ENCODE measurements at places on chromosomes 12 and 14.

DNA sequence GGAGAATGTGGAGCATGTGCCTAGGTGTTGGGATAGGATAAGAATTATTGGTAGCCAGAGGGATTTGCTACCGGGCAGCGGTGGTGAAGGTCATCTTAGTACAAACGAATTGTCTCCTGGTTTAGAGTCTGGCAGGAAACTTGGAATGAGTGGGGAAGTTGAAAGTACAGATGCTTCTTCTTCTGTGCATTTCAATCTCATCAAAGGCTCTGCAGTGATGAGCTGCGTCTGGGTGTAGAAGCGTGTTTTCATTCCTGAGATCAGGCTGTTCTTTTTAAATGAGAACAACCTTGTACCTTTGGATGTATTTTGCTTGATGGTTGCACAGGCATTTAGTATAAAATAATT, 2.1 kb downstream of the WNK1 start:
- peak overlapping the region; percentile 99 for H3K4me3 ChIP-seq
- peaks cover 2% of the 10 kb centered on the region for H3K4me1 ChIP-seq
- no peaks in the 10 kb centered on the region for H3K27me3 ChIP-seq
- no peak overlapping the region for H3K27ac ChIP-seq
- DNase-seq, result no peak

- H3K27me3 ChIP-seq, result no peaks in the 10 kb centered on the region
- H3K36me3 ChIP-seq, result peaks cover 8% of the 10 kb centered on the region
- DNase-seq, result peak; percentile 86
- H3K4me1 ChIP-seq, result peaks cover 17% of the 10 kb centered on the region
- H3K4me3 ChIP-seq, result no peak overlapping the region
Observed at GRCh38 chr14:102602421-102603292, 10.2 kb downstream of the RCOR1 start.

DNA sequence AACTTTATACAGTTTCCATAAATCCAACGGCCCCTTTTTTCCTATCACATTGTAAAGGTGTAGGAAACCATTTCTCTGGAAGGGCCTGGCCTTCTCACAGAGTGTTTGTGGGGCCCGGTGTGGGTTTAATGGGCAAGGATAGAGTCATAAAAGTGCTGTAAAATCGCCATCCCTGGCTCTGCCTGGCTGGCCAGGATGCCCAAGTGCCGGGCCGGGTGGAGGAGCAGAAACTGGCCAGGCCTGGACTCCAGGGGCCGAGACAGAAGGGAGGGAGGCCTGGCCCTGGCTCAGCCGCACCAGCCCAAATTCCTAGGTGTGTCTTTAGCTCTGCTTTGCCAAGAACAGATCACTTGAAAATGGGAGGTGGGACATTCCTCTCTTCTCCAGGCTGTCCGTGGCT, 77.1 kb upstream of the DICER1 start:
- no peak for DNase-seq
- H3K4me1 ChIP-seq, result peaks cover 5% of the 10 kb centered on the region
- no peak overlapping the region for H3K27ac ChIP-seq
- H3K27me3 ChIP-seq, result no peaks in the 10 kb centered on the region
- no peak overlapping the region for H3K4me3 ChIP-seq

DNA sequence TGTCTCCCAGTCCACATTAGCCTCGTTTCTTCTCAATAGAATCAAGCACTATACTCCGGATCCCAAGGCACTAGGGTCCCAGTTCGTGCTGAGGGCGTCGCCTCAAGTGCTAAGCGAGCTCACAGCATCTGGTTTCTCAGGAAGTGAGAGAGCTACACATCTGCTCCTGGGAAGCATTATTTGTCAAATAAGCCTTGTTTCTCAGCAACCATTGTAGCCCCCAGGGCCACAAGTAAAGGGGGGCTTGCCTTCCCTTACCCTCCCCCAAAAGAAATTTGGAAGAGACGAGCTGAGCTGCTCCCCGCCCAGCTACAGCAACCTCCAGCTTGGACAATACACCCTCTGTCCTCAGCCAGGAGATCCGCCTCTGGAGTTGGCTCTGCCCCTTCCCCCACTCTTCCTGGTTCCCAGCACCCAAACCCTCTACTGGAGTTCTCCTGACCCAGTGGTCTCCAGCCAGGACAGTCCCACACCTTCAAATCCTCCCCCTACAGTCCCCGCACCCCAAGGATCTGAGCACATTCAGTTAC, 5.7 kb upstream of the TNS2 start:
- H3K36me3 ChIP-seq, result peaks cover 3% of the 10 kb centered on the region
- H3K4me3 ChIP-seq, result no peak overlapping the region
- H3K4me1 ChIP-seq, result peaks cover 36% of the 10 kb centered on the region
- H3K27ac ChIP-seq, result no peak overlapping the region
- no peak for DNase-seq
- H3K27me3 ChIP-seq, result no peaks in the 10 kb centered on the region

DNA sequence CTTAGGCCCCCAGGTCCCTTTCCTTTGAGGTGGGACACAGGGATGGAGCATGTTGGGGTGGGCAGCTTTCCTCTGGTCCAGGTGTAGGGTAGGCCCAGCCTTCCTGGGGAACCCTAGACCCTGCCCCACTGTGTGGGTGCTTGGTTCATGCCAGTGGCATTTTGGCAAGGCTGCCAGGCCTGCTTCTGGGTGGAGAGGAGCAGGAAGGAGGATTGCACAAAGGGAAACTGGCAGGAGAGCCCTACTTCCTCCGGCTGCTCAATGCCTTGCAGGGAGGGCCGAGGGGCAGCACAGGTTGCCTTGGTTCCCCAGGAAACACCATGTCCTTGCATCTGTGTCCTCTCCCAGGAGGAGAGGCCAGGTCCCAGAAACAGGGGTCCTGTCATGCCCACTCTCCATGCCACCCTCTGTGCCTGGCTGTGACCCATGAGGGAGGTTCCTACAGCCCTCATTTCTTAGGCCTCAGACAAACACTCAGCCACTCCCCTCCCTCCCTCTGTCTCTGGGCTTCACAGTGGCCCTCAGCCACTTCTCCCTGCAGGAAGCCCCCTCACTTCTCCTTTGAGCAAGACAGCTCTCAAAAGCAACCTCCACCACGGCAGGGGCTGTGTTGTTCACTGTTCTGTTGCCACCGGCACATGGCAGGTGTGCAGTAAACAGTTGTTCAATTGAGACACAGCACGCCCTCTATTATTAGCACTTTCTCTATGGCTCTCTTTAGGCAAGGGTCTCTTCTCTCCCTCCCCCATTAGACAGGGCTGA, 6.8 kb upstream of the KRT80 start:
- peaks cover 63% of the 10 kb centered on the region for H3K4me1 ChIP-seq
- H3K4me3 ChIP-seq, result no peak overlapping the region
- no peaks in the 10 kb centered on the region for H3K36me3 ChIP-seq
- no peak for DNase-seq
- H3K27me3 ChIP-seq, result no peaks in the 10 kb centered on the region
- peak overlapping the region; percentile 31 for H3K27ac ChIP-seq

GRCh38 chr12:23891115-23891514, 58.4 kb downstream of the SOX5 start:
- no peak for DNase-seq
- H3K27ac ChIP-seq, result no peak overlapping the region
- no peaks in the 10 kb centered on the region for H3K27me3 ChIP-seq
- H3K36me3 ChIP-seq, result no peaks in the 10 kb centered on the region
- peaks cover 3% of the 10 kb centered on the region for H3K4me1 ChIP-seq
- no peak overlapping the region for H3K4me3 ChIP-seq

- peaks cover 2% of the 10 kb centered on the region for H3K4me1 ChIP-seq
- no peaks in the 10 kb centered on the region for H3K27me3 ChIP-seq
- no peak overlapping the region for H3K4me3 ChIP-seq
Observed at GRCh38 chr14:51621654-51622053, 30.1 kb upstream of the FRMD6 start.

DNA sequence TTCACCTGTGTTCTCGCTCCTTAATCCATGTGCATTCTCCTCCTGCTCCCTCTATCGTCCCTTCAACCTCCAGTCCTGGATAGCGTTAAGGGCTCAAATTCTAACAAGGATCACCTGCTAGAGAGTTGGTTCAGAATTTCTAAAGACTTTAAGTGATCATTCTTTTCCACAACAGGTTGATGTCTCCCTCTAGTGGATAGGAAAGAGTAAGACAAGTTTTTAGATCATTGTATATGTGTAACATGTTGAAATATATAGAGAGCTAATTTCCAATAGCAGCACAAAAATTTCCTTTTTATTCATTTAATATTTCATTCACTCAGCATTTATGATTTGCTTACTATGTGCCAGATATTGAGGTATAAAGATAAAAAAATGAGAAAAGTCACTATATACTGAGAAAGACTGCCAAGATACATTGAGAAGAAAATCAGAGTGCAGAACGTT, 9.3 kb upstream of the ESR2 start:
- peak; percentile 82 for DNase-seq
- no peak overlapping the region for H3K4me3 ChIP-seq
- no peaks in the 10 kb centered on the region for H3K4me1 ChIP-seq
- H3K27ac ChIP-seq, result no peak overlapping the region

- H3K4me1 ChIP-seq, result no peaks in the 10 kb centered on the region
- no peaks in the 10 kb centered on the region for H3K27me3 ChIP-seq
- DNase-seq, result no peak
- no peak overlapping the region for H3K4me3 ChIP-seq
- no peak overlapping the region for H3K27ac ChIP-seq
Observed at GRCh38 chr12:98179151-98179550, 336.2 kb upstream of the TMPO start.

DNA sequence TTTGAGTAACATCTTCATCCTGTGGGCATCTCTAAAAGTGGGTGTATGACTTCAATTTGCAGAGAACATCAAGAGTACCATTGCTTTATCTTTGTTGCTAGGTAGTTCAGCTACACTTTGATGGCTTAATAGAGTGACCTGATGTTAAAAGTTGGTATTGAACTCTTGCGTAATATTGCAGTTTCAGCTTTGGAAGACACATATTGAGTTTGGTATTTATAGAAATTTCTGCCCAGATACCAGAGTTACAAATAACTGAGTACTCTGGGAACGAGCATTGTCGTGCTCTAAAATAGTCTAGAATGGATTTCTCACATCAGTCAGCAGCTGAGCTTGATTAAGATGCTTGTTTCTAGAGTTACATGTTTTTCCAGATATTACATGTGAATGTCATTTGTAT, 24.8 kb upstream of the AKAP5 start:
- H3K4me1 ChIP-seq, result peaks cover 6% of the 10 kb centered on the region
- DNase-seq, result peak; percentile 70
- no peaks in the 10 kb centered on the region for H3K27me3 ChIP-seq
- H3K36me3 ChIP-seq, result peaks cover 21% of the 10 kb centered on the region

- H3K4me1 ChIP-seq, result no peaks in the 10 kb centered on the region
- no peaks in the 10 kb centered on the region for H3K36me3 ChIP-seq
- H3K27me3 ChIP-seq, result no peaks in the 10 kb centered on the region
- no peak overlapping the region for H3K27ac ChIP-seq
- peak; percentile 6 for DNase-seq
Observed at GRCh38 chr14:93903342-93904184, 23.6 kb upstream of the FAM181A start.

DNA sequence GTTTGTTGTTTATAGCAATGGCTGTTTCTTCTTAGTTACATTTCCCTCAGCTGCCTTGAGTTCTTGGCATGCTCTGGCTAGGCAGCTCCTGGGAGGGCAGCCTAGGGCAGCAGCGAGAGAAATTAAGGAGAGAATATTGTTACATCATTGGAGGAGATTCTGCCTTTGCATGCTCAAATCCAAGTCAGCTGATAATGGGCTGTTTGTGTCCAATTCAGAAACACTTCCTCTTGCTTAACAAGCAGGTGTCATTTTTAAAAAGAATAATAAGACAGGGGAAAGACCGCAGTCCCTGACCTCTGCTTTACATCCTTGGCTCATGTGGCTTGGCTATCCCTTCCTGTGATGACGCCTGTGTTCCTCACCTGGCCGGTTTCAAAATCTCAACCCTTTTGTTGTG, 76.9 kb downstream of the ESR2 start:
- H3K27me3 ChIP-seq, result no peaks in the 10 kb centered on the region
- H3K27ac ChIP-seq, result no peak overlapping the region
- DNase-seq, result no peak
- peaks cover 24% of the 10 kb centered on the region for H3K4me1 ChIP-seq

DNA sequence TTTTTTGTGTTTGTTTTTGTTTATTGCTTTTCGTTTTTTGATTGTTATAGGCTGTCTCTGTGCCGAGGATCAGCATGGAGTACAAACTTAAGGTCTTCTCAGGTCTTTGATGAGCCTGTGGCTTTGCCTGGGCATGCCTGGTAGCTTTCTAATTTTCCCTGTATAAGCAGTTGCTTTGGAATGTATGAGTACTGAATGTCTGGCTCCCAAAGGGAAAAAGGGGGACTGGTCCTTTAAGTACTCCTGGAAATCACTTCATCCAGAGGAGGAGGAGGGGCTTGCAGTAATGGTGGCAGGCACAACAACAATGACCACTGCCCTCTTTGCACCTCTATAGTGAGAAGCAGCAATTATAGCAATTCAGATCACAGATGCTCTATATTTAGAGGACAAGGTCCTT, 67.6 kb upstream of the TTC7B start:
- no peak overlapping the region for H3K4me3 ChIP-seq
- H3K27me3 ChIP-seq, result no peaks in the 10 kb centered on the region
- H3K27ac ChIP-seq, result no peak overlapping the region
- no peaks in the 10 kb centered on the region for H3K36me3 ChIP-seq

GRCh38 chr14:55914771-55915170, 203.4 kb upstream of the PELI2 start:
- H3K4me3 ChIP-seq, result no peak overlapping the region
- H3K36me3 ChIP-seq, result no peaks in the 10 kb centered on the region
- H3K4me1 ChIP-seq, result no peaks in the 10 kb centered on the region
- DNase-seq, result no peak

GRCh38 chr12:75364919-75365318, 26.0 kb upstream of the GLIPR1L2 start:
- no peak overlapping the region for H3K27ac ChIP-seq
- H3K27me3 ChIP-seq, result no peaks in the 10 kb centered on the region
- no peaks in the 10 kb centered on the region for H3K4me1 ChIP-seq
- H3K36me3 ChIP-seq, result no peaks in the 10 kb centered on the region
- H3K4me3 ChIP-seq, result no peak overlapping the region

- no peak overlapping the region for H3K4me3 ChIP-seq
- H3K27ac ChIP-seq, result no peak overlapping the region
- no peaks in the 10 kb centered on the region for H3K4me1 ChIP-seq
- no peaks in the 10 kb centered on the region for H3K36me3 ChIP-seq
Observed at GRCh38 chr12:7411343-7411742, 32.6 kb downstream of the CD163L1 start.

- no peak overlapping the region for H3K4me3 ChIP-seq
- no peak for DNase-seq
- no peaks in the 10 kb centered on the region for H3K27me3 ChIP-seq
- H3K4me1 ChIP-seq, result no peaks in the 10 kb centered on the region
- no peak overlapping the region for H3K27ac ChIP-seq
- no peaks in the 10 kb centered on the region for H3K36me3 ChIP-seq
Observed at GRCh38 chr14:32587461-32587860, 258.4 kb downstream of the AKAP6 start.

- no peaks in the 10 kb centered on the region for H3K4me1 ChIP-seq
- H3K27me3 ChIP-seq, result peaks cover 2% of the 10 kb centered on the region
- H3K27ac ChIP-seq, result no peak overlapping the region
- H3K4me3 ChIP-seq, result no peak overlapping the region
Observed at GRCh38 chr14:51860825-51861499, 550 bp downstream of the GNG2 start.

GRCh38 chr12:11726659-11727058, 77.2 kb downstream of the ETV6 start:
- no peak for DNase-seq
- peaks cover 17% of the 10 kb centered on the region for H3K4me1 ChIP-seq
- H3K27ac ChIP-seq, result no peak overlapping the region
- H3K27me3 ChIP-seq, result no peaks in the 10 kb centered on the region

GRCh38 chr12:107131832-107132616, 38.7 kb upstream of the CRY1 start:
- H3K4me1 ChIP-seq, result no peaks in the 10 kb centered on the region
- peak; percentile 88 for DNase-seq
- H3K27ac ChIP-seq, result no peak overlapping the region
- H3K4me3 ChIP-seq, result no peak overlapping the region

All from trophoblast cell (in vitro differentiated cells and primary cell).